NCI-H2227 treated with DMSO at 0.1 percent for 48 hours (cell line): ENCODE measurements at places on chromosomes 11 and 22.

- no peak for DNase-seq
These were observed 1209.3 kb downstream of the BRD1 start for GRCh38 chr22:48618326-48618725.

DNA sequence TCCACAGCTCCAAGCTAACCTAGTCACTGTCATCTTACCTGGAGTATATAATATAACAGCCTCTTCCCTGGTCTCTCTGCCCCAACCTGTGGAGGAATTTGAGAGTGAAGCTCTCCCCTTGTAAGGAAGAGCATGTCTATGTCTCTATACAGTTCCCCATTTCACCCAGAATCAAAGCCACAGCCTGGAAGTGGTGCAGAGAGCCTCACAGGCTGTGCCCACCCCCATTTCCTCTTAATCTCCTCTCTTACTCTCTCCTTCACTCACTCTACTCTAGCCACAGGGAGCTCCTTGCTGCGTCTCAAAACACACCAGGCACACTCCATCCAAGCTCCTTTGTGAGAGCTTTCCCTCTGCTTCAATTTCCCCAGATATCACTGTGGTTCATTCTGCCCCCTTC, 302.5 kb upstream of the ISX start:
- DNase-seq: no peak

GRCh38 chr11:41119484-41119883, 340.0 kb downstream of the LRRC4C start:
- no peak for DNase-seq

DNA sequence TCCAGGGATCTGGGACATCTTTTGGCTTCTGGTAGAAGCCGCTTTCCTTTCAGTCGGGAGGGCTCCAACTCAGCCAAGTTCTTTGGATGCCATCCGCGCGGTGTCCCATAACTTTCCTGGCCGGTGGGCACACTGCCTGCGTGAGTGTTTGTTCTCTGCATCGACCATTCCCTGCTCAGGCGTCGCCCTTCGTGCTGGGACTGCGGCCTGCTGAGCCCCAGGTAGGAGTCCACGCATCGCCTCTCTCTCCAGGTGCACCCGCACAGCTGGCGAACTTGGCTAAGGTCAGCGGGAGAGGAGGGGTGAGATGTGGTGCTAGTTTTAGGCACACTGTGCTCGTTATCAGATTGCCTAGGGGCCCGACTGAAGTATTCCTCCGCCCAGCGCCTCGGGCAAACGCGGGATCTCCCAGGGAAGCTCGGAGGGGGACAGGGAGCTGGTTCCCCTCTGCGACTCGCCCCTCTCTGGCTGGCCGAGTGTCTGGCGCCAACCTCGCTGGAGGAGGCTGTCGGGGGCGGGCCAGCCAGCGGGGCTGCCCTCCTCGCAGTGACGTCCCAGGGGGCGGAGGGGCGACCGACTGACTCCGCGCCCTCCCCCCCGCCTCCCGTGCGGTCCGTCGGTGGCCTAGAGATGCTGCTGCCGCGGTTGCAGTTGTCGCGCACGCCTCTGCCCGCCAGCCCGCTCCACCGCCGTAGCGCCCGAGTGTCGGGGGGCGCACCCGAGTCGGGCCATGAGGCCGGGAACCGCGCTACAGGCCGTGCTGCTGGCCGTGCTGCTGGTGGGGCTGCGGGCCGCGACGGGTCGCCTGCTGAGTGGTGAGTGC, at the start of gene LAYN:
LAYN (plus strand) TSS at position 607 of the 823 bp plus-strand sequence; CDS start at position 731, 124 bp downstream.
- peak; percentile 6 for DNase-seq

DNA sequence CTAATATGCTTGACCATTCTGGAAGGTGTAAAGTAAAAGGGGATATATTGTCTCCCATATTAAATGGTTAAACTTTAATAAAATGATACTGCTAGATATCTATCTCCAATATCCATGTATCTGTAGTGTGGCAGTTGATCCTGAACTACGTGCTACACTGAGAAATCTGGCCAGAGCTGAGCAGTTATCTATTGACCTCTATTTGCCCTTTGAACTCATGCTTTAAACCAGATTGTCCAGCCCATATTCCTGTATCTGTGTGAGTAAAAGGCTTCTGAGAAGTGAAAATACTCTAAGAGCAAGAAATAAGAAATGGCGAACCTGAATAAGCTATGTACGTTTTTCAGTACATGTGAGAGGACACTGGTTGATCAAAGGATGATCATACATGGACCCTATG, 39.0 kb upstream of the ANGPTL5 start:
- no peak for DNase-seq
